ENCODE measurements at places on chromosomes 1 and 21.

DNA sequence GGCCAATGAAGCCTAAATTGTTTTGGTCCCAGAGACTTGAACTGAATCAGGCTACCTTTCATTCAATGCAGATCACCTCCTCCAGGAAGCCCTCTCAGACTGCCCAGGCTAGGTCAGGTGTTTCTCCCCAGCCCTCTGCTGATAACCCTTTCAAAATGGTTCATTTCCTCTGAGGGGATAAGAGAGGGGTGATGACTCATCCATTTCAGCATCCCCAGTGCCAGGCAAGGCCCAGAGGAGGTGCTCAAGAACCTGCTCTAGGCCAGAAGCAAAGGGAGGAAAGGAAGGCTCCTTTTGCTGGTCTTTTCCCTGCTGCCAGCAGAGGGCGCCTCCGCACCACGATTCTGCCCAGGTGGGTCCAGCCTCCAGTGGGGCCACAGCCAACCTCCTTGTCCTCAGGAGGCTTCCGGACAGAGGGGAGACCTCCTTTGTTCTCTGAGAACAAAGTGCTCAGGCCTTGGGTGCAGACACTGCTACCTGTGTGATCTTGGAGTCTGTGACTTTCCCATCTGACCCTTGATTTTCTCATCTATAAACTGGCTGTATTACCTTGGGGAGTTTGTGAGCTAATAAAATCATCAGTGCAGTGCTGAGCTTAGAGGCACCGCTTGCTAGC, 45.3 kb upstream of the ARHGEF10L start:
- peak; percentile 34 for DNase-seq

DNA sequence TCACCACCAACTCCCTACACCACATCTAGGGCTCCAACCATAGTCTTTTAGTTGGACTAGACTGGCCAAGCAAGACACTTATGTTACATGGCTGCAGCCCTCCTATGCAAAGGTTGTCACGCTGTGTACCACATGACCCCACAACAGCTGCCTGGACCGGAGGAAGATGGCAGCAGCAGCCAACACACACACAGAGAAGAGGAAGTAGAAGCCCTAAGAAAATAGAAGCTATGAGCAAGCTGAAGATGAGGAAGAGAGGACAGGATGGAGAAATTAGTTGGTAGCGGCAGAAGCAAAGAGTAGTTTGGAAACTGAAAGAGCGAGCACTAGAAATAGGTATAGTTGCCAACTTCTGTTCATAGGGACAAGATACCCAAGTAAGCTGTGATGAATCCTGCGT, 60.8 kb upstream of the RALGPS2 start:
- DNase-seq: no peak

GRCh38 chr1:88867743-88868521, 23.4 kb downstream of the GTF2B start:
- no peak for DNase-seq

GRCh38 chr1:99728494-99729235, 37.8 kb downstream of the FRRS1 start:
- DNase-seq: no peak

DNA sequence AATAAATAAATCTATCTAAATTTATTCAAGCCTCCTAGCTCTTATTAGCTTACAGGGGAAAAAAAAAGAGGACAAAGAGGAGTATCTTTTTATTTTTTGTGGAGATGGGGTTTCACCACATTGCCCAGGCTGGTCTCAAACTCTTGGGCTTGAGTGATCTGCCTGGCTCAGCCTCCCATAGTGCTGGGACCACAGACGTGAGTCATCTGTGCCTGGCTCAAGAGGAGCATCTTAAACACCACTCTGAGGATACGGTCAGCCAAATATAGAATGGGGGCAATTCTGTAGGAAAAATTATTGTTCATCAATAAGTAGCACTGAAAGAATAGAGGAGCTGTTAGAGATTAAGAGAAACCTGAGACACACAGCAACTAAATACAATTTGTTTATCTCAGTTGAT, 24.1 kb downstream of the SLC45A3 start:
- no peak for DNase-seq

GRCh38 chr1:179251675-179252074, 22.2 kb upstream of the ABL2 start:
- DNase-seq: no peak

DNA sequence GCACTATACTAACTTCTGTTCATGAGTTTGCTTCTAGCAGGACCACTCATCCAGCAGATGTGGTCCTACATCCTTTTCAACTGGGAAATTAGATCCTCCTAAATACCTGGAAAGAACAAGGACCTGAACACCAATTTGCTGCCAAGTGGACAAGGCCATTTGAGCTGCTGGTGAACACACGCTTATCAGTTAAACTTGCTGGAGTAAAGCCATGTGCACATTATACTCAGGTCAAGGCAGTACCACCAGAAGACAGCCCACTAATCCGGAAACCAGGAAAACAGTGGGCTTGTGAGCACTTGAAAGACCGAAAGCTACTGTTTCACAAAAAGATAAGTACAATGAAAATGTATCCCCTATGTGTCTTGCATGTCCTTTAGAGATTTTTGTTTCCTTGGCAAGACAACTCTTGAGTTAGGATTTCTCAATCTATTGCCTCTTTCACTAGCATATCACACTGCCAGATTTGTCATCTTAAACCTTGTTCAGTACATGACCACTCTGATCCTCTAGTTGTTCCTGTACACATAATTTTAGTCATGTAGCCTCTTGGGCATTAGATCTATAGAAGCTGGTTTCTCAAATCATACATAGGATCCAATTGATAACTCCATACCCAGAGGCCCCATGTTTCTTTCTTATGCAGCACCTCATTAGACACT, 4.5 kb upstream of the REN start:
- DNase-seq: no peak

GRCh38 chr1:183159960-183160359, 26.1 kb upstream of the LAMC2 start:
- no peak for DNase-seq

GRCh38 chr1:116448785-116449385, 75.8 kb downstream of the ATP1A1 start:
- no peak for DNase-seq

Data from thymus (tissue), 14 donors.